Cortex of kidney (tissue), 1 donor: ENCODE measurements at places on chromosomes 1 and 21.

DNA sequence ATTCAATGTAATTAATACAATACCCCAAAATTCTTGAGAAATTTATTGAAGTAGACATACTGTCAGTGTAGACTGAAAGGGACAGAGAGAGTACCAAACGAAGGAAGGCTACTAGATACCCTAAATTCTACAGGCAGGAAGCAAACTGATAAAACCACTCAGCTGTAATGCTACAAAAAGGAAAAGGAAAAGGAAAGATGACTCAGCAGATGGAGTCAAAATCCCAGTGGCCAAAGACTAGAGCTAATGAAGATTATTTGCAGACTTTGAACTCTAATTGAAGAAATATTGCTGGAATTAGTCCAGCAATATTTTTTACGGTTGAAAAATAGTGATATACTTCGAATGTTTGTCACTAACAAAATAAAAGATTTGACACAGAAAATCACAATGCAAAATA lies 671.9 kb downstream of the BRINP3 start:
- no peak for DNase-seq

DNA sequence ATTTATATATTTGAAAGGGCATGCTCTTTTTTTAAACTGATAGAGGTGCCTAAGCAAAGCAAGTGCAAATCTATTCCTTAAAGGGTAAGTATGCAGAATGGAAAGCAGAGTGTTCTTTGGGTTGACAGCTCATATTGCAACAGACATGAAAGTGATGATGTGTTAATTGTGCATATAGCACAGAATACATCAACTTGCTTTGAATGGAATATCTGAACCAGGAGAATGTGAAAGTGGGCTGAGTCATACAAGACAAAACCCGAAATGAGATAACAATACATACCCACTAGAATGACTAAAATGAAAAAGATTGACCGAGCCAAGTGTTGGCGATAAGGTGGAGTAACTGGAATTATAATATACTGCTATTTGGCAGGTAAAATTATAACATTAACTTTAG lies 4.3 kb downstream of the CR1 start:
- no peak for DNase-seq

- no peak for DNase-seq
Observed at GRCh38 chr1:9626201-9626608, 25.3 kb upstream of the PIK3CD start.

- no peak for DNase-seq
Observed at GRCh38 chr1:71657891-71658679, 577.2 kb upstream of the ZRANB2 start.

- DNase-seq: no peak
Observed at GRCh38 chr1:158154501-158154900, 26.2 kb upstream of the CD1D start.

- no peak for DNase-seq
Observed at GRCh38 chr1:22789356-22789994, 78.8 kb downstream of the EPHB2 start.

DNA sequence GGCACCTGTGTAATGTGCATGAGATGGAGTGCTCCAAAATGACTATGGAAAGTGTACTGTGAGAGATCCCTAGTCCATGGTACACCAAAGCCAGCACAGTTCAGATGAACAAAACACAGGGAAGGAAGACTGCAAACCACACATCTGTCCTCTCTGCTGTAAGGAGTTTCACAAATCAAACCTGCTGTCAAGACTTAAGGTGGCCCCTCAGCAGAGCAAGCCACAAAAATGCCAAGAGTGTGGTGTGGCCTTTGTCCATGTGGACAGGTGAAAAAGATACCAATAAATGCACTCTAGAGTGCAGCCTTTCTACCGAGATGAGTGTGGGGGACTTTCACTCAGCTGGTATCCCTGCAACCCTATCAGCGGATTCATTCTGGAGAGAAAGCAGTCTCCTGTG lies 12.9 kb downstream of the ZNF648 start:
- DNase-seq: no peak

- no peak for DNase-seq
Observed at GRCh38 chr1:26574719-26575251, 45.2 kb downstream of the RPS6KA1 start.

GRCh38 chr21:35952651-35953340 lies 107.5 kb downstream of the SETD4 start:
- DNase-seq: no peak

DNA sequence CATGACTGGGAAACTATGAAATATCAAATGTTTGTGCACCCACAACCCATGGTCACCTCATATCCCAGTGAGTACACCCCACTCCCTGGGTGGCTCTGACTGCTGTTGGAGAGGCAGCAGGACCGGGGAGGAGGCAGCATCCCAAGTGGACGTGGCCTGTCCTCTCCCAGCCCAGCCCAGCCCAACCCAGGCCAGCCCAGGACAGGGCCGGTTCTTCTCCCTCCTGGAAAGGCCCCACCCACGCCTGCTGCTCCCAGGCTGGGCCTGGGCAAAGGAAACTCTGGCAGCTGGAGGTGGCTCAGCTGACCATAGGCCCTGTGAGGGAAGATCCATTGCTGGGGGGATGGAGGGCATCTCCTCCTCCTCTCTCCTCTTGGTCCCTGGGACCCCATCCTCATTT lies 19.1 kb downstream of the MATN1 start:
- no peak for DNase-seq

- DNase-seq: no peak
Observed at GRCh38 chr1:183480971-183481441, 8.7 kb downstream of the SMG7 start.

DNA sequence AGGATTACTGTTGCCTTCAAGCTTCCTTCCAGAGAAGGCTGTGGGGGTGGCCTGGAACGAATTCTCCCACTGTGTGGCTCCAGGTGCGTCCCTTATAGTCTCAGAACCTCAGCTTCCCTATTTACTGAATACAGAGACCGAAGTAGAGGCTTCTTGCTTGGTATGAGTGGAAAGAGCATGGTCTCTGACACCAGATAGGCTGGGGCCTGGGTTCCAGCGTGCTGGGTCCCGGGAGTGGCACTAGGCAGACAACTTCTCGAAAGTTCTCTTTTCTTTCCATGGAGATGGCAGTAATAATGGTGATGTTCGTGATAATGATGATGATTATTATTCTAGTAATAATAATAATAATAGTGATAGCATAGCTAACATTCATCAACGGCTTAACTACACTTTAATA lies 161.7 kb downstream of the PTPRU start:
- DNase-seq: no peak

DNA sequence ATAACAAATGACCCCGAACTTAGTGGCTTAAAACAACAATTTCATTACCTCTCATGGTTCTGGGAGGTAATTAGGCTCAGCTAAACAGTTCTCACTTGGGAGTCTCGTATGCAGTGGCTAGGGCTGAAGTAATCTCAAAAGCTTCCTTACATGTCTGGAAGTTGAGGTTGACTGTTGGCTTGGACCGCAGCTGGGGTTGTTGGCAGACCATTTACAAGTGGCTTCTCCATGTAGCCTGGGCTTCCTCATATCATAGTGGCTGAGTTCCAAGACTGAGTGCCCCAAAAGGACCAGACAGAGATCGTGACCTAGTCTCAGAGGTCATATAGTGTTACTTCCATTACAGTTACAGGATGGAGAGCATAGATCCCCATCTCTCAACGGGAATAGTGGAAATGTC lies 2.4 kb upstream of the POGZ start:
- no peak for DNase-seq

DNA sequence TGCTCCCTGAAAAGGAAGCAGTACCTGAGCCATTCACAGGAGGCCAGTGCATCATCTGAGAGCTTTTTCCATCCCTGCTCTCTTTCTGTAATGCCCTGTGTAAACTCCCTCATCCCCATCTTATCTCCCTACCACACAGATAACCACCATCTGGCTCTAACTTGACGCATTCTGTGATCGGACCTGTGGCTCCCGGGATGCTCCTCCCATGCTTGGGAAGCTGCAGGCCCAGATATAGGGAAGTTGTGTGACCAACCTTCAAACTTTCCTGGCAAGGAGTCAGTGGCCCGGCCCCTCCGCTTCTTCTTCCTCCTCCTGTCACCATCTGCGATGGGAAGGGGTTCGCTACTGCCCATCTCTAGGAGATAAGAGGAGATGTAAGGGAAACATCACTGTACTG lies 21.1 kb downstream of the MKNK1 start:
- DNase-seq: no peak

DNA sequence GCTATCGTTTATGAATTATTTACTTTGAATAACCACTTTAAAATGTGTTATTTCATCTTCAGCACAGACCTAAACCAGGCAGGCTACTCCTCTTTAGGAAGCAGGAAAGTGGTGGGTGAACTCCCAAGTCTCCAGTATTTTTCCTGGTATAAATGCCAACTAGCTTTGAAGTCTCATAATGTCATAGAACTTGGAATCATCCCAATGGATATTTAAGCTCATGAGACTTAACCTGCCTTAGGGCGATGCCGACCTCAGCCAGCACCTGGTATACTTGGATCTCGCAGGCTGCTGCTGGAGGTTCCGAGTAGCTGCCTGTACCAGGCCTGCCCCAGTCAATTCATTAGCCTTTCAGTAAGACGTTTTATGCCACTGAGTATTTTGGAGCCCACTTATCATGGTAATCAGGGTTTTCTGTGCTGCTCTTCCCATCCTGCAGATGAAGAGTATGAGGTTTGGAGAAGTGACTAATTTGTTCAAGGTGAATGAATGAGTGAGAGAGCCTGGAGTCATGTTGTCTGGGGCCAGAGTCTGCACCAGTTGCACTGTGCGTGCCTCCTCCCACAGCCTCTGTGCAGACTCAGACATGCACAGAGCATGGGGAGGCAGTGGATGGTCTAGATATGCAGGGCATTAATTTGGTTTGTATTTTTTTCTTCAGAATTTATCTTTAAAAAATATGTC lies 34.9 kb downstream of the VANGL1 start:
- no peak for DNase-seq

- no peak for DNase-seq
Observed at GRCh38 chr1:36955016-36955415, 79.3 kb downstream of the GRIK3 start.

DNA sequence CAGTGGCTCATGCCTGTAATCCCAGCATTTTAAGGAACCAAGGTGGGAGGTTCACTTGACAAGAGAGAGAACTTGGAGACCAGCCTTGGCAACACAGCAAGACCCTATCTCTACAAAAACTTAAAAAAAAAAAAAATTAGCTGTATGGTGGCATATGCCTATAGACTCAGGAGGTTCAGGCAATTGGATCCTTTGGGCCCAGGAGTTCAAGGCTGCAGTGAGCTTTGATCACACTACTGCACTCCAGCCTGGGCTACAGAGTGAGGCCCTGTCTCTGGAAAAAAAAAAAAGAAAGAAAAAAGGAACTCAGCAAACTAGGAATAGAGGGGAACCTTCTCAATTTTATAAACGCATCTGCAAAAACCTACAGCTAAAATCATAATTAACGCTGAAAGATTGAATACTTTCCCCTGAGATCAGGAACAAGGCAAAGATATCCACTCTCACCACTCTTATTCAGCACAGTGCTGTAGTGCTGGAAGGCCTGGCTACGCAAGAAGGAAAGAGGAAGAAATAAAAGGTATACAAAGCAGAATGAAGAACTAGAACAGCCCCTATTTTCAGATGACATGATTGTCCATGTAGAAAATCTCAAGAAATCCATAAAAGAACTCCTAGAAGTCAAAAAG lies 21.6 kb downstream of the HSF2BP start:
- DNase-seq: no peak

GRCh38 chr1:35270836-35271235 lies 2.3 kb downstream of the ZMYM4 start:
- DNase-seq: no peak

- DNase-seq: no peak
Observed at GRCh38 chr1:176880955-176881595, 283.4 kb downstream of the ASTN1 start.

DNA sequence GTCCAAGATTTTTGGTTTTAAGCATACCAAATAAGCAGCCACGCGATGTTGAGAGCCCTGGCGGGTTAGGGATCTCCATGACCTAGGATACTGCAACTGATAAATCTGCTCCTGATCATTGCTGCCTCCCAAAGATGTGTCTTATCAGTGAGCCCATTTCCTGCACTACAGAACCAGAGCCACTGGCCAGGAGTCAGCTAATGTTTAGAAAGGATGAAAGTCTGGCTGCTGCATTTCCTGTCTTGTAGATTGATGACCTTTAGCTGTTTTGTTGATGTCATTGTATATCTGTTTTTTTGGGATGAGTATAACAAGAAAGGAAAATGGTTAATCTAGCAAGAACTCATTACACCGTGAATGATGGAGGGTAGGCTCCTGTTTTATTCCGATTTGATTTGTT lies 74.5 kb downstream of the C1orf21 start:
- DNase-seq: no peak

DNA sequence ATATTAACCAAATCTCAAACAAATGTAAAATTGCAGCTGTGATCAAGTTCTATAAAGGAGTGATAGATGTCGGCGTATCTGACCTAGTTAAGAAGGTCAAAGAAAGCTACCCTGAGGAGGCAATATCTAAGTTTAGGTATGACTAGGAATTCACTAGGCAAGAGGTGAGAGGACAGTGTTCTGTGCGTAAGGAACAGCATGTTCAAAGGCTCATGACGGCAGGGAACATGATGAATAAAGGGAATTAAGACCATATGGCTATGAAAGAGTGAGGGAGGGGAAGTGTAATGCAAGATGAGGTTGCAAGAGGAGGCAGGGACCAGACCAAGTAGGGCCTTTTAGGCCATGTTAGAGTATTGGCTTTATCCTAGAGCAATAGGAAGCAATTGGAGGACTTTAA lies 8.6 kb downstream of the LIX1L start:
- DNase-seq: no peak

DNA sequence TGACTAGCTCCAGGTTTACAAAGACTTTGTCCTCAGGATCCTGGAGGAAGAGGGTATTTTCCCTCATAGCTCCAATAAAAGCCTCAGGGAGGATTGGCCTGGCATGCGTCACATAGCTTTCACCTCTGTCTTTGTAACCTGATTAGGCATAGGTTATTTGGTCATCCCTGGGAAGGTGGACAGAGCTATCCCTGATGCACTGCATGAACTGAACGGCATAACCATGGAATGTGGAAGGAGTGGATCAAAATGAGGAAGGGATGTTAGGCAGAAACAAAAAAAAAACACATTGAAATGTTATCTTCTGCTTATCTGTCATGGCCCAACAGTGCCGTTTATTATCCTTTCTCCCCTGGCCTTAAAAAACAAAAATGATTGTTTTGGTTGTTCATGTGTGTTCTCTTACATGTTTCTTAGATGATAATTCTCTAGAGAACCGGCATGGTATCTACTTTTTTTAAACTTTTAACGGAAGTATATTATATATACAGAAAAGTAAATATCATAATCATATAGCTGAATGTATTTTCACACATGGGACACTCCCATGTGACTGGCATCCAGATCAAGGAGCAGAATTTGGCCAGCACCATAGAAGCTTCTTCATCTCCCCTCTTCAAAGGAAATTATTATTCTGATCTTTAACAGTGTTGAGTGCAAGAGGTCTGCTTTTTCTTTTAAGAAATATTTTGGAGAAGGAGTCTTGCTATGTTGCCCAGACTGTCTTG lies 85.3 kb downstream of the RPS6KC1 start:
- DNase-seq: no peak

DNA sequence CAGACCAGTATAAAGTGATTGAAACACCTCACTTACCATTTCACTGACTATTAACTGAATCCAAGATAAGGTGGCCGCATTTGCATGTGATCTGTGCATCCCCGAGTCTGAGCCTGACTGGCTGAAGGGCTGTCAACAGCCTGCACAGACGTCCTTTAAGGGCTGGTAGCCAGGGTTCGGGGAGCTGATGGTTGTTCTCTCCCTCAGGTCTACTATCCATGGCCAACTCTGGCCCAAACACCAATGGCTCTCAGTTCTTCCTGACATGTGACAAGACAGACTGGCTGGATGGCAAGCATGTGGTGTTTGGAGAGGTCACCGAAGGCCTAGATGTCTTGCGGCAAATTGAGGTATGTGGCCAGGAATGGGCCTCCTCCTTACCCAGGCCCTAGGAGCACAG lies 14.0 kb downstream of the PPIE start:
- DNase-seq: no peak

- no peak for DNase-seq
Observed at GRCh38 chr1:111275079-111275478, 15.6 kb upstream of the CHIA start.
